ENCODE measurements at places on chromosomes 5 and 9.

DNA sequence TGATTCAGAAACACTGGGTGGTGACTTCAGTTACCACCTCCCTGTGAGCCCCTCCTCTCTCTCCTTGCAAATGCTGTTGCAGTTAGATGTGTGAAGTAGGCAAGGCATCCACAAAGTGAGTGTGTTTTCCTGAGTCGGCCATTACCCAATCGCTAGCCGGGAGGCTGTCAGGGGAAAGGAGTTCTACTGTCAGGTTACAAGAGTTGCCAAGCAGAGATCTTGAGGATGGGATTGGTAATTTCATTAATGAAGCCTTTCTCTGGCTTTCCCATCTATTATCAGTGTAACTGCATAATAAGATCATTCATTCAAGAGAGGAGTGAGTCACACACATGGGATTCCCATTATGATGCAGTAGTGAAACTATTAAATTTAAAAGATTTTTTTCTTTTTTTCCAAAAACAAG lies 106.9 kb downstream of the GLDC start:
- no peak for DNase-seq

DNA sequence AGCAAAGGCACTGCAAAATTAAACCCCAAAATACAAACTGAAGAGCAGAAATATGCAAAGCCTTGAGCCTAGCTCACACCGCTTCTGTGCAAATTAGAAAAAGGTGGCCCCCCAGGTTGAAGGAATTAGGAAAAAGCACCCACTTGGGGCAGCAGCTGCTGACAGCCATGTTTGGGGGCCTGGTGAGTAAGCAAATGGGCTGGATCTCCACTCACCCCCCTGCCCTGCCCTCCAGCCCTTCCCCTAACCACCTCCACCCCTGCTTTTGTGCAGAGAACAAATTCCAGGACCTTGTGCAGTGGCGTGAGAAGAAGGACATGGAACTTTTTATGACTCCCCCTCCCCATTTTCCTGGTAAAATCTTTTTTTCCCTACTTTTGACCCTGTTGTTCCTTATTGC lies 92.0 kb upstream of the DNAH5 start:
- no peak for DNase-seq

DNA sequence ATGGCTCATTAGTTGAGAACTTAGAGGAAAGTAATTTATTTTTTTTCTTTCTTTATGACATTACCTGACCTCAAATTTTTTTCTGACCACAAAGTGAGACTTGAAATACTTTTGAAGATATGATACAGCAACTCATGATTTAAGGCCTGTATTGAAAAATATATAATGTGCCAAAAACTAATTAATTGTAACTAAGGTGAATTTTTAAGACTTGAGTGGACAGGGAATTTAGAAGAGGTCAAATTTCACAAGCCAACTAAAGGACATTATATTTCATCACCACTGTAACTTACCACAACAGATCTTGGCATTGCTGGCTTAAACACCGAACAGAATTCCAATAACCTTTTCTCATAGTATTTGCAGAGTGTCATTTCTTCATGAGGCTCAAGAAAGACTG lies 1.8 kb downstream of the CCNH start:
- DNase-seq: peak; percentile 48

- no peak for DNase-seq
Observed at GRCh38 chr9:74322661-74323314, 174.3 kb upstream of the RORB start.

GRCh38 chr5:100693481-100693880 lies 158.3 kb downstream of the FAM174A start:
- no peak for DNase-seq

GRCh38 chr5:160167624-160168165 lies 48.4 kb upstream of the PWWP2A start:
- DNase-seq: no peak

GRCh38 chr5:36300191-36300926 lies 1.3 kb downstream of the RANBP3L start:
- DNase-seq: no peak

- no peak for DNase-seq
Observed at GRCh38 chr9:19550009-19550408, 141.2 kb downstream of the ACER2 start.

GRCh38 chr9:116437411-116438370 lies 249.4 kb upstream of the TRIM32 start:
- no peak for DNase-seq

GRCh38 chr5:174453690-174454089 lies 270.7 kb upstream of the MSX2 start:
- peak; percentile 16 for DNase-seq

- no peak for DNase-seq
Observed at GRCh38 chr5:128836571-128836970, 128.7 kb upstream of the SLC27A6 start.

- no peak for DNase-seq
Observed at GRCh38 chr9:34512131-34513078, 10.4 kb downstream of the ENHO start.

- DNase-seq: no peak
Observed at GRCh38 chr5:56686337-56687195, 128.8 kb upstream of the MAP3K1 start.

Data from CD4-positive, alpha-beta T cell treated with Interleukin-4 for 1 hour (primary cell).